ENCODE measurements at places on chromosomes 1 and 21. TPM values are rescaled to one million over a fixed set of nuclear protein-coding genes. Genes with fewer than 3 reads are reported as not detected.

- no peak for DNase-seq
These were observed 22.8 kb downstream of the S100A6 start for GRCh38 chr1:153513023-153513422.

GRCh38 chr1:89149229-89149628 is 23.3 kb upstream of the GBP2 start:
- H3K36me3 ChIP-seq, result no peaks in the 10 kb centered on the region
- peaks cover 15% of the 10 kb centered on the region for H3K27me3 ChIP-seq
- no peak overlapping the region for H3K27ac ChIP-seq
- no peak for DNase-seq
- no peak overlapping the region for H3K4me3 ChIP-seq

The SHCBP1L gene
- total RNA-seq, result not detected

- DNase-seq, result no peak
- no peaks in the 10 kb centered on the region for H3K36me3 ChIP-seq
- peak overlapping the region; percentile 100 for H3K27ac ChIP-seq
- peak overlapping the region; percentile 80 for H3K4me3 ChIP-seq
- no peaks in the 10 kb centered on the region for H3K27me3 ChIP-seq
These were observed 13.5 kb downstream of the ADAMTSL4 start for GRCh38 chr1:150562446-150563339.

GRCh38 chr1:151336556-151336955 is 9.3 kb upstream of the PI4KB start:
- H3K4me1 ChIP-seq, result peaks cover 5% of the 10 kb centered on the region
- H3K36me3 ChIP-seq, result no peaks in the 10 kb centered on the region
- H3K27me3 ChIP-seq, result no peaks in the 10 kb centered on the region
- H3K4me3 ChIP-seq, result no peak overlapping the region
- no peak overlapping the region for H3K27ac ChIP-seq

The TCHHL1 gene
- total RNA-seq, result not detected

DNA sequence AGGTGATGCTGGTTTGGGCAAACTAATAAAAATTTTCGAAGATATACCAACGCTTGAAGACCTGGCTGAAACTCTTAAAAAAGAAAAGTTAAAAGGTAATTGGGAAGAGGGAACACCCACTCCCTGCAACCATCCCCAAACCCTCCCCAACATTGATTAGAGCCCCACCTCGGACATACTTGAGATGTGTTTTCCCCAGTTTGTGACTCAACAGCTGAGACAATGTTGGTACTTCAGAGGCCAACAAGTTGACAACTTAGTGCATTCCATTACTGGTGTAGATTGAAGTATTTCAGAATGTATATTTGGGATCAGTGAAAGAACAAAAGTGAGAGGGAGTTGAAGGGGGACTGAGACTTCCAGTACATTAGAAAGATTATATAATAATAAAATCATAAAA is 5.1 kb downstream of the IFI16 start:
- DNase-seq, result no peak
- H3K27me3 ChIP-seq, result no peaks in the 10 kb centered on the region
- peaks cover 43% of the 10 kb centered on the region for H3K36me3 ChIP-seq
- no peak overlapping the region for H3K27ac ChIP-seq

The MAGI3 gene
- 27.6 TPM for total RNA-seq

DNA sequence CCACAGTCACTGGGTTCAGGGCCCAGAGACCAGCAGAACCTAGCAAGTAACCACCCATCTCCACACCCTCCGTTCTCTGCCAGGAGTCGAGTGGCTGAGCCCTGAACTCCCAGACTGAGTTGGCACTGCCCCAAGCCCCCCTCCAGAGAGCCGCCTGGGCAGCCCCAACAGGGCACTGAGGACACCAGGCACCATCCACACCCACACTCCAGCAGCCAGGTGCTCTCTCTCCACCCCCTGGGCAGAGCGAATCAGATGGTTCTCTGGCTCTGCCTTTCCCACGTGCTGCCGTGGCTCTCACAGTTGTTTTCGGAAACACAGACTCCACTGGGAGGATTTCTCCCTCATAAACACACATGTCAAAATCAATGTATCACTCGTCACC is 13.6 kb downstream of the WDR4 start:
- H3K27me3 ChIP-seq, result no peaks in the 10 kb centered on the region
- DNase-seq, result no peak
- no peaks in the 10 kb centered on the region for H3K4me1 ChIP-seq

The PERM1 gene
- 2.7 TPM for total RNA-seq

DNA sequence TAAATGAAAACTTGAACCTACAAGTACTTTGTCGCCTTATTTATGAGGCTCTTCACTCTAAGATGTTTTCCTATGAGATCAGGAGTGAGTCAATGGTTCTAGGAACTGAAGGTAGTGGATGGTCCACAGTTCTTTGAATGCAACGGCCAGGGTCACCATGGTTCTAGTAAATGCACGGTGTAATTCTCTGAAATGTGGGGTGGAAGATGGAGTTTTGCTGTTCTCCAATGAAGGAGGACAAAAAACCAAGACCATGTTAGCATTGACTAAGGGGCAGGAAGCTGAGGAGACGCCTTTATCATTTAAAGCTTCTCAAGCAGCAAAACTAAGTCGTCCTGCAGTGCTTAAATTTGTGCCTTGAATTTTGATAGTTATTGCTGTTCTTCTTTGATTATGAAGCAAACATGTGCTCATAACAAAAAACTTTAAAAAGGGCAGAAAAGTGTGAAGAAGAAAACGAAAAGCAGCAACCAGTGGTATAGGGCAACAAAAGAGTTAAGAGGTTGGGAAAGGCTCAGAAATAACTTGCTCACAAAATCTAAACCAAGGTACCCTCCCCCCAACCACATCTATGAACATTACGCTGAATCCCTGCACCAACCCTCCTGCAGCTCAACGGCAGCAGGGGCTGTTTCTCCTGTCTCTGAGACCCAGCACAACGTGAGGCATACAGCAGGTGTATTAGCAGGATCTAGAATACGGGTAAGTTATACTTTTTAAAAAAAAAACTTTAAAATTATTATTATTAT is 85.0 kb downstream of the MRPL37 start:
- H3K4me1 ChIP-seq, result peaks cover 61% of the 10 kb centered on the region
- no peaks in the 10 kb centered on the region for H3K27me3 ChIP-seq
- H3K27ac ChIP-seq, result peak overlapping the region; percentile 65
- H3K36me3 ChIP-seq, result peaks cover 9% of the 10 kb centered on the region

DNA sequence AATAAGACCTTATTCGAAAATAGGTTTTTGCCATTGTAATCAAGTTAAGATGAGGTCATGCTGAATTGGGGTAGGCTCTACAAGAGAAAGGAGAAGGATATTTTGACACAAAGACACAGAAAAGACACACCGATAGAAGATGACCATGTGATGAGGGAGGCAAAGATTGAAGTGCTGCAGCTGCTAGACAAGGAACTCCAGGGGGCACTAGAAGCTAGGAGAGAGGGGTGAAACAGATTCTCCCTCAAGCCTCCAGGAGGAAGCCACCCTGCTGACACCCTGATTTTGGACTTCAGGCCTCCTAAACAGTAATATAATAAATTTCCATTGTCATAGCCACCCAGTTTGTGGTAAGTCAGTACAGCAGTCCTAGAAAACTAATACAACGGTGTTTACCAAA is 506.8 kb upstream of the CAMK1G start:
- no peak for DNase-seq
- H3K27me3 ChIP-seq, result no peaks in the 10 kb centered on the region
- H3K4me1 ChIP-seq, result peaks cover 14% of the 10 kb centered on the region
- no peak overlapping the region for H3K4me3 ChIP-seq
- no peak overlapping the region for H3K27ac ChIP-seq

GRCh38 chr1:172359491-172359999 is 60.9 kb upstream of the C1orf105 start:
- peaks cover 51% of the 10 kb centered on the region for H3K4me1 ChIP-seq
- no peak for DNase-seq
- H3K27me3 ChIP-seq, result no peaks in the 10 kb centered on the region
- H3K36me3 ChIP-seq, result peaks cover 5% of the 10 kb centered on the region

GRCh38 chr1:2968471-2968881 is 52.8 kb upstream of the ACTRT2 start:
- no peaks in the 10 kb centered on the region for H3K4me1 ChIP-seq
- no peak for DNase-seq
- H3K27ac ChIP-seq, result no peak overlapping the region

DNA sequence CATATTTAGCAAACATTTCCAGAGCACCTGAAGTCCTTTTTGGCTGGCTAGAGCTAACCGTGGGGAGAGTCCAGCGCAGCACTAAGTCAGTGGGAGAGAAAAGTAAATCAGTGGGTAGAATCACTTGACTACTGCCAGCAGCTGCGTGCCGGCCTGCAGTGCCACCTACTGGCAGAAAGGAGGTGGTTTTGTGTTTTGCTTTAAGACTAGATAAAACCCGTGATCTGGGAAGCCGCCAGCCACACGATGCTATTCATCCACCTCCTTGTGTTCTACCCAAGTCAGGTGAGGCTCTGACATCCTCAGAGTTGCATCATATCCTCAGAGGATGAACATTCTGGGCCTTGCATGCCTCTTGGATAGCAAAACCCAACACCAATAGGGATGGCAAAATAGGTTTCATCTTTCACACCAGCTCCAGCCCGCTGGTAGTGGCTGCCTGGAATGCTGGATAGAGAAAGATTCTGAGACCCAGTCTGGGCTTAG is 14.1 kb upstream of the HEYL start:
- H3K27me3 ChIP-seq, result peaks cover 36% of the 10 kb centered on the region
- H3K27ac ChIP-seq, result no peak overlapping the region
- H3K4me3 ChIP-seq, result no peak overlapping the region
- H3K36me3 ChIP-seq, result no peaks in the 10 kb centered on the region
- H3K4me1 ChIP-seq, result peaks cover 4% of the 10 kb centered on the region
- peak; percentile 82 for DNase-seq

DNA sequence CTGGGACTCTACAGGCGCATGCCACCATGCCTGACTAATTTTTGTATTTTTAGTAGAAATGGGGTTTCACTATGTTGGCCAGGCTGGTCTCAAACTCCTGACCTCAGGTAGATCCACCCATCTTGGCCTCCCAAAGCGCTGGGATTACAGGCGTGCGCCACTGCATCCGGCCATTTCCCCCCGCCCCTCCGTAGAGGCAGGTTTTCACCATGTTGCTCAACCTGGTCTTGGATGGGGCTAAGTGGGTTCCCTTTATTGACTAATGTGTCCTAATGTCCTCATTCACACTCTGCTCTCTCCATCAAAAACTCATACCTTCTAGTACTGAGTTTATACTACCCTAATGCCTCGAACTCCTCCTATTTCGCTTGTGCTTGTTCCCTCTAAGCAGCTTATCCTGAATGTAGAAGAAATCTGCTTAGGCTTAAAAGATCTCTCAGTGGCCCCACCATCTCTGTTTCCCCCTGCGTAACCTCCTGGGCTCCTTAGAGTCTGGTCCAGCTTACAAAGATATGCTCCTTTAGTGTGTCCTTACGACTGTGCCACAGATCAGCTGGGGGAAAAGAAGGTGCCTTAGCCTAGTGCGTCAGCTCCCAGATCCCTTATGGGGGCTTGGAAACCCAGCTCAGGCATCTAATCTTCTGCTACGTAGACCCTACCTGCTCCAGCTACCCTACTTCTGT is 8.0 kb downstream of the GNAT2 start:
- DNase-seq, result no peak
- H3K36me3 ChIP-seq, result no peaks in the 10 kb centered on the region
- no peak overlapping the region for H3K4me3 ChIP-seq
- peaks cover 7% of the 10 kb centered on the region for H3K4me1 ChIP-seq
- H3K27ac ChIP-seq, result no peak overlapping the region

The OLFM3 gene
- 7.5 TPM for total RNA-seq

- H3K4me3 ChIP-seq, result no peak overlapping the region
- no peaks in the 10 kb centered on the region for H3K36me3 ChIP-seq
- H3K4me1 ChIP-seq, result no peaks in the 10 kb centered on the region
- no peaks in the 10 kb centered on the region for H3K27me3 ChIP-seq
- no peak overlapping the region for H3K27ac ChIP-seq
These were observed 189.9 kb downstream of the ZC3H11B start for GRCh38 chr1:219422811-219423598.

DNA sequence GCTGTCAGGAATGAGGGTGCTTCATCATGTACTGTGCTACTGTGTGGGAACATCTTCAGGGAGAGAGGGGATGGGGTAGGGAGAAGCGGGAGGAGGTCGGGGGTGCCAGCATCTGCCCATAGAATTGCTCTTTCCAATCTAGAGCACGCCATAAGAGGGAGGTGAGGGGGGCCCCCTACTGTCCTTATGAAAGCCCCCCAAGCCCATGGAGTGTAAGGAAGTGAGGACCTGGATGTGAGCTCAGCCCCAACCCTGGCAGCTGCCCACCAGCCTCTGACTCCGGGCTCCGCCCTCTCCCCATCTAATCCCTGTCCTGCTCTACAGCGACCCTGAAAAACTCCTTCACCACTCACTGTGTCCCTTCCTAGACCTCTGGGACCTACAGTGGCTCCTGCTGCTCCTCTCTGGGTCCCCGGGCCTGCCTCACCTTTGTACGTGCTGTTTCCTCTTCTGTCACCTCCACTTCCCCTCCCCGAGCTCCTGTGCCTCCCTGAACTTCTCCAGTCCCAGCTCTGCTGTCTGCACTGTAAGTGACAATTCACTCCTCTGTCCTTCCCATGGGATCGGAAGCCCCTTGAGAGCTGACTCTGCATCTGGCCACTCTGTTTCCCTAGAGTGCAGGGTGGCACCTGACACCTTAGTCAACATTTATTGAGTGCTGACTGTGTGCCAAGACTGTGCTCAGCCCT is 269.4 kb downstream of the PTPRU start:
- H3K36me3 ChIP-seq, result no peaks in the 10 kb centered on the region
- H3K4me3 ChIP-seq, result no peak overlapping the region
- peaks cover 63% of the 10 kb centered on the region for H3K27me3 ChIP-seq
- H3K27ac ChIP-seq, result no peak overlapping the region

The SPRR2B gene
- total RNA-seq, result not detected

The SPTA1 gene
- 0.88 TPM for total RNA-seq

DNA sequence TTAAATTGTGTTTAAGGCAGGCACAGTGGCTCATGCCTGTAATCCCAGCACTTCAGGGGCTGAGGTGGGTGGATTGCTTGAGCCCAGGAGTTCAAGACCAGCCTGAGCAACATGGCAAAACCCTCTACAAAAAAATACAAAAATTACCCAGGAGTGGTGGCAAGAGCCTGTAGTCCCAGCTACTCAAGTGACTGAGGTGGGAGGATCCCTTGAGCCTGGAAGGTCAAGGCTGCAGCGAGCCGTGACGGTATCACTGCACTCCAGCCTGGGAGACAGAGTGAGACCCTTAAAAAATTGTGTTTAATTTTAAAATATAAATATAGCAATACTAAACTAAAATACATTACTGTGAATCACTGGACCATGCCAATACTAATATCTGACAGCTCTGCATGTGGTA is 42.8 kb downstream of the SORT1 start:
- peaks cover 11% of the 10 kb centered on the region for H3K4me1 ChIP-seq
- H3K4me3 ChIP-seq, result no peak overlapping the region
- H3K36me3 ChIP-seq, result peaks cover 6% of the 10 kb centered on the region
- no peak overlapping the region for H3K27ac ChIP-seq
- DNase-seq, result no peak

The TMEM82 gene
- not detected for total RNA-seq

- H3K4me3 ChIP-seq, result no peak overlapping the region
- H3K4me1 ChIP-seq, result no peaks in the 10 kb centered on the region
- peaks cover 64% of the 10 kb centered on the region for H3K27me3 ChIP-seq
- no peaks in the 10 kb centered on the region for H3K36me3 ChIP-seq
These were observed 241.1 kb upstream of the KIAA0040 start for GRCh38 chr1:175433532-175434282.

The ILDR2 gene
- 1.1 TPM for total RNA-seq

- H3K36me3 ChIP-seq, result peaks cover 6% of the 10 kb centered on the region
- H3K27ac ChIP-seq, result no peak overlapping the region
- DNase-seq, result no peak
- H3K4me3 ChIP-seq, result no peak overlapping the region
- H3K27me3 ChIP-seq, result no peaks in the 10 kb centered on the region
These were observed 1361.7 kb upstream of the B3GALT2 start for GRCh38 chr1:194548071-194548470.

Measured in mesothelial cell of epicardium (in vitro differentiated cells).